ENCODE measurements at places on chromosomes 2 and 18.
A peak's percentile ranks its signal among the peaks of the same experiment; 100 is the strongest.

DNA sequence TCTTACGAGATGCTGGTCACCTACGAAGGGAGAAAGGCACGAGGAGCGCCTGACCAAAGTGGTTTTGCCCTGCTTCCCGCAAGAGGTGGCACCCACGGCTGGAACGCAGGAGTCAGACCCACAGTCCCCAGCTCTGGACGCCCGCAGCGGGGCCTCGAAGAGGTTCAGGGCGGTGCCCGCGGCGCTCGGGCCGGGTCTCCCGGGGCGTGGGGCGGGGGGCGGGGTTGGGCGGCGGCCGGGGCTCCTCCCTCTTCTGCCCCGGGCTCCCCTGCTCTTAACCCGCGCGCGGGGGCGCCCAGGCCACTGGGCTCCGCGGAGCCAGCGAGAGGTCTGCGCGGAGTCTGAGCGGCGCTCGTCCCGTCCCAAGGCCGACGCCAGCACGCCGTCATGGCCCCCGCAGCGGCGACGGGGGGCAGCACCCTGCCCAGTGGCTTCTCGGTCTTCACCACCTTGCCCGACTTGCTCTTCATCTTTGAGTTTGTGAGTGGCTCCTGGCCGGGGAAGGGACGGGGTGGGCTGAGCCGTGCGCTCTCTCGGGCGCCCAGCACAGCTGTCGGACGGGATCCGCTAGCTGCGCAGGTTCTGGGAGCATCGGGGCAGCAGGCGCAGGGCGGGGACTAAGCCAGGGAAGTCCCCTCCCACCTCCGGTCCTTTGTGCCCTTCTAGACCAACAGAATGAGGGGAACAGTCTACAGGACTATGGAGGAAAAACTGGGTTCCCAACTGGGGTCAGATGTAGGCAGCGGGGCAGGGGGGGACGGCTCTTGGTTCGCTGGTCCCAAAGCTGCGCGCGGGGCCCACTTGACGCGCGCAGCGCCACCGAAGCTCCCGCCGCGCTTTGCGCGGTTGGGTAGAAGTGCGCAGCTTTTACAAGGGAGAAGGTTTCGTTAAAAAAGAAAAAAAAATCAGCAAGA lies at the start of gene MAL:
Gene MAL (plus strand): TSS at position 303 of the 914 bp plus-strand sequence. CDS start 85 bp downstream, at position 388.
- peak; percentile 57 for DNase-seq

DNA sequence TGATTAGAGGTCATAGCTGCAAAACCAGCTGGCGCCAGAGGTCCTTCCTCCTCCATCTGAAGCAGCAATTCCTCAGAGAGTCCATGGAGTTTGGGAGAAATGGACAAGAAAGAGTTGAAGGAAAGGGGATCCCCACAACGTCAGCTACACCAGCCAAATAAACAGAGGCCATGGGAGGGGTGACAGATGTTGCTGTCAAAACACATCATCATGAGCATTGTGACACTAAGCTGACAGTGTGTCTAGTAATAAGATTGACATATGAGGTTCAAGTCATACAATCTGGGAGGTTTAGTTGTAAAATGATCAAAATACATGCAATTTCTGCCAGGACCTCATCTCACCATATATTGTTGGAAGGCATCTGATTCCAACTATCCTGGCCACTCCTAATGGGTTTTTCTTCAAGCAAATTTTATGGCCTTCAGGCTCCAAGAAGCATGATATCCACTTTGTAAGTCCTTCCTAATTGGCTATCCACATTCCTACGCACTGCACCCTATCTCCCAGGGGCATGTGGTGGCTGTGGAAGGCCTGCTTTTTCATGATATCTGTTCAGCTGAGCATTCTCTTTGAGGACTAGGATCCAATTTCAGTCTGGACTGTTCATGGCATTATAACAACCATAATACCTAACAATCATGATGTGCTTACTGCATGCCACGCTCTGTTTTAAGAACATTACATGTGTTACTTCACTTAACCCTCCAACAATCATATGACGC lies 335.0 kb upstream of the ID2 start:
- no peak for DNase-seq

GRCh38 chr2:98772536-98772935 lies 41.6 kb upstream of the MGAT4A start:
- DNase-seq: no peak

GRCh38 chr18:6004683-6005082 lies 109.4 kb upstream of the TMEM200C start:
- peak; percentile 30 for DNase-seq

DNA sequence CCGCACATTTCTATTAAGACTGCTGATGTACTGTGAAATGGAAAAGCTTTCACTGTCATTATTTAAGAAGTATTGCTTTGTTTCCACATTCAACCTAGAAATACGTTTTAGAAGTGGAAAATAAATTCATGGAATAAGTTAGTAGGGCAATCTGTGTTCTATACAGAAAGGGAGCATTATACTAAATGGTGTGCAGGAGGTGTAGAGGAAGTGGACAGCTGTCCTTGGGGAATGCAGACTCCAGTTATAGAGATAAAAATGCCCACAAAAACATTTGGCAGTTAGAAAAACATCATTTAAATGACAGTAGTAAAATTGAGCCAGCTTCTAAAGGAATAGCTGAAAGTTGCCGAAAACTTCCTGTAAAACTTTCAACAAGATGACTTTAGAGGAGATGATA lies 46.8 kb downstream of the PIK3C3 start:
- DNase-seq: no peak

Measured in GM06990 (cell line).